Renal cortex interstitium (tissue), 15 donors: ENCODE measurements at places on chromosomes 1 and 21. TPM values are rescaled to one million over a fixed set of nuclear protein-coding genes. Genes with fewer than 3 reads are reported as not detected.

DNA sequence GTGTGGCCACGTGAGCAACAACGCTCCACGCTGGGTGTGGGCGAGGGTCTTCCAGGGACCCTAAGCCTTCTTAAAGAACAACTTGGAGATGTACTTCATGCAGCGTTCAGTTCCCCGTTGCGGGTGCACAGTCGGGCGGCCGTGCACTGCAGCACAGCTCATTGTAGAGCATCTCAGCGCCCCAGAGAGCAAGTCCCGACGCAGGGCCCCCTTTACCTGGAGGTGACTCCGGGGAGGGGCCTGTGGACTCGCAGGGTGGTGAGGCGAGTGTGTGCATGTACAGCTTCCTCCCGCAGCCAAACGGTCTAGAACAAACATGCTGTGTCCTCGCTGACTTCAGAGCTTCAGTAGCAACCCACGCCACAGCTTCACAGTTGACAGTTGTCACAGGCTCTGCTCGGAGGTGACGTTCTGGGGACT, 19.5 kb downstream of the RRP1 start:
- no peak for DNase-seq

DNA sequence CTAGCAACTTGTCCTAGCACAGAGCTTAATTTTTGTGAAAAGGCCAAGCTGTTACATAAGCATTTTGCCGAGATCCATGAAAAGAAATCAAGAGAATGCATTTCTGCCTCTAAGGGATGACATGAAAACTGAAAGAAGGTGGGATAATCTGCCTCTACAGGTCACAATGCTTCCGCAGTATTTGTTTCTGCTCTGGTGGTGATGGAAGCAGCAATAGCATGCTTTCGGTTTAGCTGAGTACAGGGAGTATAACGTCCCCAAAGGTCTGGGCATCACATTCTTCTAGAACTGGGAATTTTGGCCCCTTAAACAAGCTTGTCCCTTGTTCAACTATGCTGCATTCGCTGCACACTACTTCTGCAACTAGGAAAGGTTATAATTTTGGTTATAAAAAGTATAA, 14.4 kb upstream of the MAGI3 start:
- DNase-seq: no peak

DNA sequence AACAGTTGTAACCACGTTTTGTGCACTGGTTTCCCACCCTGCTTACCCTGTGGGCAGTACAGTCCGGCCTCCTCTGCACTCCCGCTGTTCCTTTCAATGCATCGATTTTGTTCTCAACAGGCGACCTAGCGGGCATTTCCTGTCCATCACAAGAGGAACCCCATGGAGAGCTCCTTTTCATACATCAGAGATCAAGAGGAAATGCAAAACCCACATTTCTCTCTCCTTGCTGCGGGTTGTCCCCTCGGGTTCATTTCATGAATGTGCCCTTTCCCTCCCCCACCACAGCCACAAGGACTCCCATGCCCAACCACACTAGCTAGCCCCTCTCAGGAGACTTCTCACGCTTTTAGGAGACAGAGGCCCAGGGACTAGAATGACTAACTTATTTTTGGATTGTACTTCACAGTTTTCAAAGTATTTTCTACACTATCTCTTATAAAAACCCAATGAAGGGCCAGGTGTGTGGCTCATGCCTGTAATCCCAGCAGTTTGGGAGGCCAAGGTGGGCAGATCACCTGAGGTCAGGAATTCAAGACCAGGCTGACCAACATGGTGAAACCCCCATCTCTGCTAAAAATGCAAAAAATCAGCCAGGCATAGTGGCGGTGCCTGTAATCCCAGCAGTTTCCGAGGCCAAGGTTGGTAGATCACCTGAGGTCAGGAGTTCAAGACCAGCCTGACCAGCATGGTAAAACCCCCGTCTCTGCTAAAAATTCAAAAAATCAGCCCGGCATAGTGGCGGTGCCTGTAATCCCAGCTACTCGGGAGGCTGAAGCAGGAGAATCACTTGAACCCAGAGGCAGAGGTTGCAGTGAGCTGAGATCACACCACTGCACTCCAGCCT, 18.4 kb downstream of the ATP1A4 start:
- DNase-seq: no peak

S100B gene
- 1.2 TPM for polyA plus RNA-seq

DNA sequence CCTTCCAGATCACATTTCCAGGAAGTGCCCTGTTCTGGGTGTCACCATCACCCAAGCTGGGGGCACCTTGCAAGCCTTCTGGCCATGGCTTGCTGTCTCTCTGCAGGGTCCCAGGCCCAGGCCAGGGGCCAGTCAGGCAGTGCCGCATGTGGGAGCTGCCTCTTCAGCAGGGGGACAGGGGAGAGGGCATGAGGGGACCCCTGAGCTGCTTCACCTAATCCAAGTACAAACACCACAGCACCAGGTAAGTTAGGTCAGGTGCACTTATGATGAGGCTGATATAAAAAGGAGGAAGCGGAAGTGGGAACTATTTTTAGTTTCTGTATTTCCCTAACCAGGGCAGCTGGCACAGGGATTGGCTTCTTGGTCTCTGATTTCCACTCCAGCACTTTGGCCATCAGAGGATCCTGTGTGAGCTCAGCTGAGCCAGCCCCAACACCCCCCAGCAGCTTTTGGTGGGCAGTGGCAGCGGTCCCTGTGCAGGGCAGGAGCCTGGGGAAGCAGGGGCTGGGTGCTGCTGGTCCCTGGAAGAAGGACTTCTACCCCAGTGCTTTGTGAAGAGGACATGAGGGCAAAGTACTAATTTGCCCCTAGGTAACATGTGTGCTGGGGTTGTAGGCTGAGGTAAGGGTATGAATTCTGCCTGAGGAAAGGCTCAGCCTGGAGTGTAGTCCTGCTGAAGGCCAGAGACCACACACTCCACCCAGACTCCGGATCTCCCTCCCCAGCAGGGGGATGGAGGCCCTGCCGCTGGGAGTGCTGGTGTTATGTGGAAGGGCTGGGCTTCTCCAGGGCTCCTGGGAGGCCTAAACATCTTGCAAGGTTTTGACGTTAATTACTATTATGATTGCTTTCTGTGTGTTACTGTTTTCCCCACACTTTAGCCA, 3.3 kb upstream of the PCBP3 start:
- DNase-seq: no peak

- DNase-seq: no peak
These were observed 43.0 kb downstream of the CD46 start for GRCh38 chr1:207794861-207795260.

GRCh38 chr1:28199328-28200233, 23.1 kb upstream of the PTAFR start:
- no peak for DNase-seq

FCGR3B gene
- 0.45 TPM for polyA plus RNA-seq

ZDHHC18 gene
- polyA plus RNA-seq: 23.2 TPM

VWA5B1 gene
- 1.5 TPM for polyA plus RNA-seq

IKBKE gene
- polyA plus RNA-seq: 5.6 TPM

RNF187 gene
- 82.5 TPM for polyA plus RNA-seq

F5 gene
- polyA plus RNA-seq: 5.6 TPM

DNA sequence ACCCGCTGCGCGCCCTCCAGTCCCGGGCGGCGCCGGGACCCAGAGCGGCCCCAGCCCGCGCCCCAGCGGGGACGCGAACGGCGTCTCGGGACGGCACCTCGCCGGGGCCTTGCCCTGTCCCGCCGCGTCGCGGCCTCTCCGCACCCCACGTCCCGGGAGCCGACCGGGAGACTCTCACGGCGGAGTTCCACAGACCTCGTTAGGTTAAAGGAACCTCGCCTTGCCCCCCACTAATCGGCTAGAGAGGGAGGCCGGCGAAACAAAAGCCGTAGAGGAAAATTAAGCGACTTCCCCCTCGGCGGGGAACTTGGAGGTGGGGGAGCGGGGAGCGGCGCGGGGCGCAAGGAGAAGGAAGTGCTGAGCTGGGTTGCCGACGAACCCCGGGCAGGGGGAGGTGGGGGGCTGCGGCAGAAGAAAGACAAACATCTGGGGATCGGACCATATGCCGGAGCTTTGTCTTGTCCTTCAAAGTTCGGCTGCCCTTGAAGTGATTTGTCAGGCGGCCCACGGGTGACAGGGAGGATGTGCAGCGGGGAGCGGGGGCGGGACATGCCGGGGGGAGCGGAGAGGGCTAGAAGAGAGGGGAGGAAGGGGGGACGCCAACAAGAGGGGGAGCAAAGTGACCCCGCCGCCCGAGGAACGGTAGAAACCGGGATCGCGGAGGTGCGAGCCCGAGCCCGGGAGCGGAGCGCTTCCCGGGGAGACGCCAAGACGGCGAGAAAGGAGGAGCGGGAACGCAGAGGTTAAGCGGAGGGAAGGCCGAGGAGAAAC, 120.0 kb upstream of the RRP15 start:
- DNase-seq: no peak

GRCh38 chr21:14923468-14923867, 141.3 kb downstream of the NRIP1 start:
- DNase-seq: no peak
